ENCODE measurements at places on chromosomes 4 and X.

DNA sequence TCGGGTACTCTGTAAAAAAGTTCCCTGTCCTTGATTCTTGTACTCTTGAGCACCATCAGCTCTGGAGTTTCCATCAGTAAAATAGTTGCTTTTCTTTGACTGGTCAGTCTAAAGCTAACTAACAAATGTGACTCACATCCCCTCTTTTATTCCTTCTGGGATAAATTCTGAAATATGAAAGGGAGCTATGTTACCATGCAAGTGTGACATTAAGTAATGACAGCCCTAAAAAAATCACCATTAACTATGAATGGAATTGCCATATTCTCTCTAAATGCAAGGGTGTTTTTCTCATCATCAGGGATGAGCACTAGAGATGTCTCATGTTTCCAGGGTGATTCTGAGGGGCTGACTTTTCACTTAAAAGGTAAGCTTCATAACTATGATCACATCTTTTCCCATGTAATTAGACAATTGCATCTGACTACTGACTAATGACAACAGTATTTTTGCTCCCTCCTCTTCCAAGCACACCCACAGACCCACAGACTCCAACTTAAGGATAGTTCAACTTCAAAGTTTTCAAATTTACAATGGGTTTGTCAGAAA is 26.9 kb upstream of the RASGEF1B start:
- no peak for DNase-seq

DNA sequence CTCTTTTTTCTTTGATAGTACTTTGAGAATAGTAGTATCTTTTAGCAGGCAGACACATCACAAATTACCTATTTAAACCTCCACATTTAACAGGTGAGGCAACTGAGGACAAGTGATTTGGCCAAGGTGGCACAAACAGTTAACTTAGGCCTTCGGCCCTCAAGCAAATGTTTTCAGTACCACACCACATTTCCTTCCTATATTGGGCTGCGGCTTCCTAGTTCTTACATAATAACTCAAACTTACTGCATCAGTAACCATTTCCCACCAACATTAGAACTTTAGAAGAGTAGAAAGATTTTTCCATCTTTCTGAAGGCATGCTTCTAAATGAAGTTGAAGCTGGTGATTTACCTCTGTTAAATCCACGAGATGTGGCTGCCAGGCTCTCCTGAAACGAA is 63.2 kb upstream of the SLC4A4 start:
- no peak for DNase-seq

GRCh38 chr4:80103629-80104028 is 30.6 kb upstream of the ANTXR2 start:
- DNase-seq = peak; percentile 65

GRCh38 chr4:7286798-7287197 is 94.5 kb downstream of the SORCS2 start:
- DNase-seq = no peak
